ENCODE measurements at places on chromosomes 2 and 18.

GRCh38 chr2:230986520-230987136, 9.3 kb upstream of the SPATA3 start:
- DNase-seq: no peak

DNA sequence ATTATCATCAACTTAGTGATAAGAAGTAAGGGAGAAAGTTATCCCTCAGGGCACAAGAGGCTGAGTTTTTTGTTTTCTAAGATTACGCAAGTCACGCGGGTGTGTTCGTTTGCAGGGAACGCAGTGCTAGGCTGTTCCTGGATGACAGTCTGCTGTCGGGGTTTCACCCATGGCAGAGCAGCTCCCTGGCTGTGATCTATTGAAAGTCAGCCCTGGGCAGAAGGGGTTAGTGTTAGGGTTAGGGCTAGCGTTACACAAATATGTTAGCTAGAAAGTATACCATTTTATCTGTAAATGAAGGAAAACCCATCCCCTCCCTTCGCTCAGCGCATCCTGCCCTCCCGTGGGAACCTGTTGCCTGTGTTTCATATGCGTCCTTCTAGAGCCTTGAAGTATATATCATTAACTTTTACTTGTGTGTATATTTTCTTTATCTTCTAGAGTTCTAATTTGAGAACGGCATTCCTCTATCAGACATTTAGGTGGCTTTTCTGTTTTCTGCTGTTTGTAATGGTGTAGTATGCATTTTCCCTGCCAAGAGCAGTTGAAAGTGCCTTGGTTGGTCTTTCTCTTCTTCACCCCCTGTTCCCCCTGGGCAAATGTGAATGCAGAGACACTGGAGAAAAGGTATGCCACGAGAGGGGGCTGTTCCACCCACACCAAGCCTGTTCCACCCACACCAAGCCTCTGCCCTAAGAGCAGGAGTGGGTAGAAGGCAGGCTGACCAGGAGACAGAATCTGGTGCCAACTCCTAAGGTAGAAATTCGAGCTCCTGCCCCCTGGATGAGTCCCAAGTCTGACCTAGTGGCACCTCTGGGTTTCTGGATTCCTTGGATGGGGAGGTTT, 47.0 kb downstream of the ARMC9 start:
- DNase-seq: peak; percentile 45

- DNase-seq: no peak
Observed at GRCh38 chr18:37564711-37565100, 892 bp downstream of the CELF4 start.

GRCh38 chr18:10008006-10008647, 94.3 kb downstream of the VAPA start:
- no peak for DNase-seq
